Activated CD4-positive, CD25-positive, alpha-beta regulatory T cell treated with anti-CD3 and anti-CD28 coated beads, Interleukin-2, amount 50 U/mL, for 16 hours (primary cell): ENCODE measurements at places on chromosomes 4 and X.
A peak's percentile ranks its signal among the peaks of the same experiment; 100 is the strongest.

DNA sequence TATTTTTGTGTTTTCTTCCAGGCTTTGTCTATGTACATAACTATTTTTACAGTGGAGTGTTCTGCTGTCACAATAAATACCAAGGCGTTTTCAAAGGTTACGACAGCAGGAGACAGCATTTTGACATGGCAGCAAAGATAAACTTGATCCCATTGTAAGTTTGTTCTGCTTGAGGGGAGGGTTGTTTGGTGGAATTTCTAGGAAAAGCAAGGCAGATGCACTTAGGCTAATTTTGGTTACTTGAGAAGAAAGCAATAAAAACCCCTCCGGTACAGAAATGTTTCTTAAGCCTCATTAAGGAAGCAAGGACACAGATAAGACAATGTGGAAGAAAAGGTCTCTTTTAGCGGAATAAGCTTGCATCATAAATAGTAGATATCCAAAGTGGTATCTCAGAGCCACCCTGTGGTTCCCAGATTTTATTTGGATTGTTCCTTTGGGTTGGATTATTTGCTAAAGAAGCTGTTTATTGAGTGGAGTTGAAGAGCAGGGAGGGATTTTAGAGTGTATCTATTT, 54.3 kb downstream of the CLCN5 start:
- no peak for DNase-seq

DNA sequence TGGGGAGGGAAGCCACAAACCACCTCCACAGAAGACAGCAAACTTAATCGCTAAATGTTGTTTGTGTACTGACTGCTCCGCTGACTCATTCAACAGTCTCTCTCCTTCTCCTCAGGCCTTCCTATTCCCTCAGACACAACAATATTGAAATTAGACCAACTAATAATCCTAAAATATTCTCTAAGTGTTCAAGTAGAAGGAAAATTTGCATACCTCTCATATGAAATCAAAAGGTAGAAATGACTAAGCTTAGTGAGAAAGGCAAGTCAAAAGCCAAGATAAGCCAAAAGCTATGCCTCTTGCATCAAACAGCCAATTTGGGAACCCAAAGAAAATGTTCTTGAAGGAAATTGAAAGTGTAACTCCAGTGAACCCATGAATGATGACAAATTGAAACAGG, 75.7 kb upstream of the ARHGAP24 start:
- no peak for DNase-seq

DNA sequence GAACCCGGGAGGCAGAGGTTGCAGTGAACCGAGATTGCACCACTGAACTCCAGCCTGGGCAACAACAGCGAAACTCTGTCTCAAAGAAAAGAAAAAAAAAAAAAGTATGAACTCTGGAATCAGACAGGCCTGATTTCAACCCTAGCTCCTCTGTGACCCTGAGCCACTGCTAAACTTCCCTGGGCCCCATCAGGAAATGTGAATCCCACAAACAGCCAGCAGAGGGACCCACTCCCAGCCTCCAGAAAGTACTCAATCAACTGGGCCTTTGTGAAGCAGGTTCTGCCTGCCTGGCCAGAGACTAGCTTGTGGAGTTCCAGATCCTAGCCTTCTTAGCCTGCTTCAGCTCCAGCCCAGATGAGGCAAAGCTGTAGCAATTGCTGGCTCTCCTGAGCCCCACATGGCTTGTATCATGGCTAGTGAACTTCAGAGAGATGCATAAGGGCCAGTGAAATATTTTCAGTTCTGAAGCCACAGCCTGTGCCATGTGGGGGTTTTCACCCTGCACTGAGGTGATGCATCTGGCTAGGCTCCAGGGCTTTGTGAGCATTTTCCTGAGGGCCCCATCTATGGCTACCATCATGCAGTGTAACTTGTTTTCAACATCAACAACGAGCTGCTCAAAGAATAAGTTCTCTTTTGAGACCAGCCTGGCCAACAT, 7.2 kb upstream of the IDS start:
- DNase-seq = peak; percentile 35

- DNase-seq = no peak
Measured at GRCh38 chr4:128371876-128372275, 84.3 kb upstream of the PGRMC2 start.

DNA sequence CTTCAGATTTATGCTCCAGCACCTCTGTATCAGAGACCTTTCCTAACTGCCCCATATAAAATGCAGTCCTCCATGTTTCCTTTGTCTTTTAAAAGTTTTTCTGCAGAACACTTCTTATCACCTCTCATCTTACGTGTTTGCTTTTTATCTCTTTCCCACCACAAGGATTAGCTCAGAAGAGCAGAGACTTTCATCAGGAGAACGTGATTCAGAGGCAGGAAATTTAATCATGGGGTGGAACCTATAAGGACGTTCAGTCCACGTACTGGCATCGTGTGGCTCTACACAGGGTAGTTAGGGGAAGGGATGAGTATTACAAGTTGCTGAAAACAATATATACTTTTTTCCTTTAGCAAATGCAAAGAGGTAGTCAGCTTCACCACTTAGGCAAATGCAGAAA, 98.7 kb downstream of the SORBS2 start:
- DNase-seq = no peak

DNA sequence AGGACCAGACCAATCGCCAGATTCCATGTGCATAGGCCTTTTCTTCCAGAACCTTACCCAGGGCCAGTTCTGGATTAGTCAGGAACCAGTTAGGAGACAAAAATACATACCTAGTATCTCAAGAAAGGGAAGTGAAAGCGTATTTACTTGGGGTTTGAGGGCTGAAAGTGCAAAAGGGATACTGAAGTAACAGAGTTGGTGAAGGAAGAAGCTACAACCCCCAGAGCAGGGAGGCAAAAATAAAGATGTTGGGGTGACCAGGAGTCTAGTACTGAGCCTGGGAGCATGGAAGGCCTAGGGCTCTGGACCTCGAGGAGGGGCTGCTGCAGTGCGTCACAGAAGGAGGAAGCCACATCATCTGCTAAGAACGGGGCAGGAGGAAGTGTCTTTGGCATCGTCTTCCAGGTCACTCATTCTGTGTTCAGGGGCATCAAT, 38.3 kb downstream of the TKTL1 start:
- DNase-seq = no peak

DNA sequence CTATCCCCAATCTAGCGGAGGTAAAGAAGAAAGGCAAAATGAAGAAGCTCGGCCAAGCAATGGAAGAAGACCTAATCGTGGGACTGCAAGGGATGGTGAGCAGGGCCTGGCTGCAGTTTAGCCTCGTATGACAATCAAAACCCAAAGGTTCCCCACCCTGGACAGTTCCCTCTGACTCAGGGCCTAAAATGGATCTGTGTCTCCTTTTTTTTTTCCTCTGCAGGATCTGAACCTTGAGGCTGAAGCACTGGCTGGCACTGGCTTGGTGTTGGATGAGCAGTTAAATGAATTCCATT, 986 bp downstream of the HDAC6 start:
- DNase-seq = no peak

GRCh38 chr4:19300213-19300612, 951.5 kb upstream of the SLIT2 start:
- DNase-seq = no peak

GRCh38 chrX:13906093-13906492, 89.2 kb upstream of the GPM6B start:
- no peak for DNase-seq

GRCh38 chr4:146245850-146246249, 31.5 kb downstream of the REELD1 start:
- DNase-seq = no peak

- DNase-seq = no peak
Measured at GRCh38 chrX:7059859-7060258, 87.7 kb upstream of the STS start.

GRCh38 chr4:8351931-8352367, 82.4 kb downstream of the HTRA3 start:
- DNase-seq = no peak

DNA sequence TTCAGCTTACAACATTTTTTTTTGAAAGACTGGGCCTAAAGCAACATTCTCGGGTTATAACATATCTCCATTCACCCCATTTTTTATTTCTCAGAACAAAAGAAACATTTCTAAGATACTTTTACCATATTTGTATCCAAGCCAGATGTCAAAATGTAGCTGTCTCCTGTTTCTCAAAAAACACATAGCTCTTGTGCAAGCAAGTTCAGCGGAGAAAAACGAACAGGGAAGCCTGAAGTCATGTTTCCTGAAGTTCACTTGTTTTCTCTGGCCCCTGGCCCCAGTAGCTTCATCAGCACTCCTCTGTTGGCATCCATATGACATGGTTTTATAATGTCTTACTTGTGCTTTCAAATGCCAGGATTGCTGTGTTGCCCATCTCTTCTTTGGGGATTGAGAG, 218.2 kb downstream of the BANK1 start:
- no peak for DNase-seq

DNA sequence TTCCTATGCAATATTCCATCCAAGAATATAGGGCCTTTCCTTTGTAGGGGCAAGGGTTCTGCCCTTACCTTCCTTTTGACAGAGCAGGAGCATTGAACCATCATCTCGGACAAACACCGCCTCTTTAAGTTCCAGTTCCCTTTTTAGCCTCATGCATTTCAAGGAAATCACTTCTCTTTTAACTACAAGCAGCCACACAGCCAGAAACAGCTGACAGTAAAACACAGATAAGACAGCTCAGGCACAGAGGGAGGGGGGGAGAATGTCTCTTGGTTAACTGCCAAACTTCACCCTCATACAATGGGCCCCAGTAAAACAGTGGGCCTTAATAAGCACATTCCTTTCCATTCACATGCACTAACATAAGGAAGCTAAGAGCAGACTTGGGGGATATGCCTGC, 648.3 kb downstream of the GABRG1 start:
- no peak for DNase-seq

- no peak for DNase-seq
Measured at GRCh38 chr4:164027805-164028204, 533.3 kb downstream of the TMA16 start.

DNA sequence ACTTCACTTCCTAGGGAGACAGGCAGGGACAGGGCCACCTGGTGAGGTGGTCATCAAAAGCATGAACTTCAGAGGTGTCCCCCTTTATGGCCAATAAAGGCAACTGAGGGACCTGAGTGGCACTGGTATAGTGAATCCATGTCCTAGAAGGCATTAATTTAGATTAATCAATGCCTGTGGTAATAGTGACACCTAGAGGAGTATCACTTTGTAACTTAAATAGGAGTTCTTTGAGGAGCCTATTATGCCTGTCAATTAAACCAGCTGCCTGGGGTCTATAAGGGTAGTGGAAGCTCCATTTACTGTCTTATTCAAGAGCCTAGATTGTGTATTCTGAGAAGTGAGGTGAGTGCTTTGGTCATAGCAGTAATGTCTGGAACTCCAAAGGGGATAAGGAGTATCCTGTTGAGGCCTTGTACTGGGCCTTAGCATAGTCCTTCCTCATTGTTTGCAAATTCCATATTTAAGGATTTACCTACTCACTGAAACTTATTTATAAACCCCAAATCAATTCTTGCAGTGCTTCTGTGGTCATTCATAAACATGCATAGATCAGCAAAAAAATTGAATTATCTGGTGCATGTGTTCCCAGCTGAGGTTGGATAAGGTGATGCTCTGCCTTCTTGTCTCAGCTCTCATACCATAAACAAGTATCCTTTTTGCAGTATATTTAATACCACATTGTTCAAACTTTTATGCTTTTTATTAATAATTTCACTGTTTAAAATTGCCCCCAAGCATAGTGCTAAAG, 213.8 kb upstream of the RADX start:
- no peak for DNase-seq

- no peak for DNase-seq
Measured at GRCh38 chrX:143336261-143336660, 181.0 kb downstream of the SPANXN3 start.

DNA sequence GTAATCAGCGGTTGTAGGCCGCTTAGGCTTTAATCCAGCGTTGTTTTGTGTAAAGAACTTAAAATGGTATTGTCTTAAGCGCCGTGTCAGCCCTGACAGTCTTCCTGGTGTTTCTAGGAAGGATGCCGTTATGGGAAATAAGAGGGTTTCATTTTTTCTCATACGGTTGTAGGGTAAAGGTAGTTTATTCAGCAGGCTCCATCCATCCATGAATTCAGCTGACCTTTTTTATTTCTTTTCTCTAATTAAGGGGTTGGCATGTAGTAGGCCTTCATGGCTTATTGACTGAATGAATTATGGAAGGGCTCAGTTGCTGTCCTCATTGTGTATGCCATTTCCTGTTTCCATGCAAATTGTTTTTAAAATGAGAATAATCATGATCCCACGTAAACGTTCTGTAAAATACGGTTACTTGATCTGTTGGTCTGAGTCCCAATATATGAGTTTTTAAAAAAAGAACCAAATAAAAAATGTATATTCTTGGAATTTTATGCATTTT, 693 bp downstream of the OCIAD1 start:
- no peak for DNase-seq

GRCh38 chr4:36363024-36363423, 81.6 kb downstream of the DTHD1 start:
- no peak for DNase-seq

GRCh38 chr4:2443956-2444740, 24.8 kb upstream of the RNF4 start:
- DNase-seq = no peak

DNA sequence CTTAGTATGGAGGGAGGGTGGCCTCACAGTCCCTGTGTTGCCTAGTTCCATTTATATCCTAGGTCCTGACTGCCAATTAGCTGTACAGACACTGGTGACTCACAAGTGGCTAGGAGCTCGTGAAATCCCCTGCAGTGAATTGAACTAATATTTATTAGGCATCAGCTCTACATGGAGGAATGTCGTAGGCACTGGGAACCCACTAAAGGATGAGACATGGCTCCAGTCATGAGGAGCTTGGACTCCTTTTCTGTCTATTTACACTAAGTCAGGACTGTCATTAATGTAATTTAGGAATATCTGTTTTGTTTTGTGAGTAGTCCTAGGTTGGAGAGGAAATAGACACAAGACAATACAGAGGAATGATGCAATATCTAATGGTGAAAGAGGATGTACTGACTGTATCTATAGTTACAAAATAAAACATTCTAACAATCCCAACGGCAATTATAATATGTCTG, 67.7 kb downstream of the MID1IP1 start:
- no peak for DNase-seq

- DNase-seq = no peak
Measured at GRCh38 chrX:1803741-1804140, 188.9 kb downstream of the ASMT start.

- no peak for DNase-seq
Measured at GRCh38 chrX:34467437-34467836, 189.6 kb downstream of the TMEM47 start.

GRCh38 chrX:8289523-8289922, 118.5 kb upstream of the VCX2 start:
- DNase-seq = no peak

DNA sequence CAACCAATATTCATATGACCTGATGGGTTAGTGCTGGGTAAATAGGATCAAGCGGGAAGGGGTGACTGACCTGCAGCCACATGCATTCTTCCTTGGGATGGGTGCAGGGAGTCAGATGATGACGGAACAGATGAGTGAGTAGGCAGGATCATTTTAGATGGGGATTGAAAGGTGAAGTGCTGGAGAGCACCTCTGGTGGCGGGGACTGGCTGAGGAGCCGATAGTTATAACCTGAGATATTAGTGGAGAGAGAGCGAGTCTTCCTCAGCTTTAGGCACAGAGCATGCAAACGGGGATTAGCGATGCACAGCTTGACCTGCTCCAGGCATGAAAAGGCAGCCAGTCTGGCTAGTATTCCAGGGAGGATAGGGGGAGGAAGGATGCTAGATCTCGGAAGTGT, 99.1 kb downstream of the AFF1 start:
- no peak for DNase-seq
